ENCODE measurements at places on chromosomes 4 and X.

DNA sequence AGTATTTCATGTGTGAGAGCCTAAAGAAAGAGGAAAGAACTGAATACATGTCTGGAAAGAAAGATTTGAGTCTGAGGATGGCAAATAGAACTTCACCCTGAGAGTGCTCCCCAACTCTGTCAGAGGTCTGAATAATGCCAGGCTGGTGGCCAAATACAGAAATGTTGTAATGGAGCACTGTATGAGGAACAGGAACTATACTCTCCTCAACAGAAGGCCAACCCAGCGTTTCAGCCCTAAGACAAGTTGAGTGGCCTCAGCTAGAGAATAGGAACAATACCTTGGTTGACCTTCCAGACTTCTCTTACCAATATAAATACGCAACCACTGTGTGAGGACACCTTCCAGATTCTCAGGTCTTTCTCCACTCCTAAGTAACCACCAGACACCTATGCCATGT is 94.5 kb upstream of the STIM2 start:
- no peak for DNase-seq

DNA sequence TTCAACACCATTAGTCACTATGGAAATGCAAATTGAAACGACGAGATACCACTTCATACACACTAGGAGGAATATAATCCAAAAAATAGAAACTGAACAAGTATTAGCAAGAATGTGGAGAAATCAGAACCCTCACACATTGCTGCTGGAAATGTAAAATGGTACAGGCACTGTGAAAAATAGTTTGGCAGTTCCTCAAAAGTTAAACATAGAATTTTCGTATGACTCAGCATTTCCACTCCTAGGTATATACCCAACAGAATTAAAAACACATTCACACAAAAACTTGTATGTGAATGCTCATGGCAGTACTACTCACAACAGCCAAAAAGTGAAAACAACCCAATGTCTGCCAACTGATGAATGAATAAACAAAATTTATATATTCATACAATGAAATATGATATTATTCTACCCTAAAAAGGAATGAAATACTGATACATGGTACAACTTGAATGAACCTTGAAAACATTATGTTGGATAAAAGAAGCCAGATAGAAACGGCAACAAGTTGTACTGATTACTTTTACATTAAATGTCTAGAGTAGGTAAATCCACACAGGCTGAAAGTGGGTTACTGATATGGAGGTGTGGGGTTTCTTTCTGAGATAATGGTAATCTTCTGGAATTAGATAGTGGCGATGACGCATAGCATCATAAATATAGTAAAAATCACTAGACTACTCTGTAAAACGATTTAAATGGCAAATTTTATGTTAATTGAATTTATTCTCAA is 22.3 kb downstream of the TEC start:
- DNase-seq, result no peak

GRCh38 chr4:36237366-36238313 is 6.7 kb downstream of the ARAP2 start:
- DNase-seq, result no peak

- DNase-seq, result no peak
Measured at GRCh38 chr4:46441136-46441859, 51.4 kb upstream of the GABRA2 start.

DNA sequence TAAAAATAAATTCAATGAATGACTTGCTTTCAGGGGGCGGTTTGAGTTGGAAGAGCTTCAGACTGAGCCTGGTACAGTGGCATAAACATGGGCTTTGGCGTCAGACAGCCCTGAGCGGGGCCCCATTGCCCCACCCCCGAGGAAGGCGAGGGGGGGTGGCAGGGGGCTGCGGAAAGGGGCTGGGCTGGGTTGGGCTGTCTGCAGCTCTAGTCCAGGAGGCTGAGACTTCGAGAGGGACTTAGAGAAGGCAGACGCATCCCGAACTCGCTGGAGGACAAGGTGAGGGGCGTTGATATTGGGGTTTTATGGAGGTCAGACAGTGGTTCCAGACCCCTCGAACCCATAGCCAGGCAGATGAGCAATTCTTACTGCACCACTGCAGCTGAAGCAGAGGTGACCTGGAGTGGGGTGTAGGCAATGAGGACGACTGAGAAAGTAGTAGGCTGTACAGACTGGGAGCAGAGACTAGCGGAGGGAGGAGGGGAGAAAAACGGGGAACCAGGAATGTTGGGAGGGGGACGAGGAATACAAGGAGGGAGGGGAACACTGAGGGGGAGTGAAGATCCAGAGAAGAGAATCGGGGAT is at the start of gene MAGED2:
TSS of gene MAGED2 (plus strand) at position 222 of the 585 bp plus-strand sequence. CDS start 1,587 bp downstream, outside the sequence.
- no peak for DNase-seq

DNA sequence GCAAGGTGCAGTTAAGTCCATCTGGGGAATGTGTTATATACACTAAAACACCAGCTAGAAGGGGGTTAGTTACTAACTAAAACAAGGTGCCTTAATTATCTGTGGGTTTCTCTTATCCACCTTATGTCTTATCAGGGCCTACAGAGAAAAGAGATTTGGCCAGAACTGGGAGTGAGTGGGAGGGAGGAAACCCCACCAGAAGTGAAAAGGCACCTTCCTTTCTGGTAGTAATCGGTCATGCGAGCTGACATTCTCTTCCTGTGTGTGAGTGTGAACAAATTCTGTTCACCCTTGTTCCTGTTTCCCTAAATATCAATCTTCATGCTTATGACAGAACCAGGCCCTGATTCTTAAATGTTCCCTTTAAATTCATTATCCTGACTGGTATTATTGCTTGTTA is 43.5 kb downstream of the SRPX2 start:
- DNase-seq, result no peak

DNA sequence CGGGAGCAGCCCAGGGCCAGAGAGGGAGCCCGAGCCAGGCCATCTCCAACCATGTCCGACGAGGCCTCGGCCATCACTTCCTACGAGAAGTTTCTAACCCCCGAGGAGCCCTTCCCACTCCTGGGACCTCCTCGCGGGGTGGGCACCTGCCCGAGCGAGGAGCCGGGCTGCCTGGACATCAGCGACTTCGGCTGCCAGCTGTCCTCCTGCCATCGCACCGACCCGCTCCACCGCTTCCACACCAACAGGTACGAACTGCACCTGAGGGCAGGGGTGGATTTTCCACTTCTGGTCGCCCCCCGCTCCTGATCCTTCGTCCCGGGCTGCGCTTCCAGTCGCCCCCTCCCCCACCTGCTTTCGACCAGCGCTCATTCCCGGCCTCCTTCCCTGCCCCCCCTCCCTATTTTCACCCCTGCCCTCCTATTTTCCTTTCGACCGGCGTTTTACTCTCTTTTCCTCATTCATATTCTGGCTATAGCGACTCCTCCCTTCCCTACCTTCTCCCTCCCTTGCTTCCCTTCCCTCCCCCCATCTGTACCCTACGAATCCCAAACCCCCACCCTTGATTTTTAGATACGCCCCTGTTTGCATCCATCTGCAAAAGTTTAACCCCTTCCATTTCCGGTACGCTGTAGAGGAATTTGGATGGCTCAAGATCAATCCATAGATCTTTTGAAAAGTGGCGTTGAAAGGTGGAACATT is 633 bp downstream of the FAM199X start:
- no peak for DNase-seq

- DNase-seq, result no peak
Measured at GRCh38 chr4:97670703-97671269, 472.5 kb downstream of the STPG2 start.

DNA sequence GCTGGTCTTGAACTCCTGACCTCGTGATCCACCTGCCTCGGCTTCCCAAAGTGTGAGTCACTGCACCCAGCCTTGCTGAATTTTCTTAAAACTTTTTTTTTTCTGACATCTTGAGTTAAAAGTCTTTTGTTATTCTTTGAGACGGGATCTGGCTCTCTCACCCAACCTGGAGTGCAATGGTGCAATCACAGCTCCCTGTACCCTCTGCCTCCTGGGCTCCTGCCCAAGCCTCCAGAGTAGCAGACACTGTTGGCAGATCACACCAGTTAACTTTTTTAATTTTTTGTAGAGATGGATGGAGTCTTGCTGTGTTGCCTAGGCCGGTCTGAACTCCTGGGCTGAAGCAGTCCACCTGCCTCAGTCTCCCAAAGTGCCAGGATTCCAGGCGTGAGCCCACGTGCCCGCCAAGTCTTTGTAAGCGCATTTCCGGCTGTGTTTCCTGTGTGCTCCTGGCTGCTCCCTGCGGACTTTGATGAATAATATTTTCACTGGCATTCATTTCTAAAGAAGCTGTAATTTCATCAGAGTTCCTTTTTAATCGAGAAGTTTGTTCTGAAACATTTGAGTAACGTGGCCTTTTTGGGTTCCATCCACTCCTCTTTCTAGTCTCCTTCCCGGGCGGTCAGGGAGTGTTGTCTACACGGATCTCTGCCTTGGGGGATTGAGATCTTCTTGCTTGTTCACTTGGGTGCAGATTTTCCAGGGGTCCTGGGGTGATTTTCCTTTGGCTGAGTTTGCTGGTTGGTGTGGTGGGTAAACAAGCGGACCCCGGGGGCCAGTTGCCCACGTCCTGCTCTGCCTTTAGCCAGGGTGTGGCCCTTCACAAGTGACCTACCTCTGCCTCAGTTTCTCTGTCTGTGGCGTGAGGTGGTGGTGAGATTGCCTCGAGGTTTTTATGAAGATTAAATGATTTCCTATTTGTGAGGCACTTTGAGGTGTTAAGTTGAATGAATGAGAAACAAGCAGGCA is 44.4 kb downstream of the PCGF3 start:
- DNase-seq, result no peak

DNA sequence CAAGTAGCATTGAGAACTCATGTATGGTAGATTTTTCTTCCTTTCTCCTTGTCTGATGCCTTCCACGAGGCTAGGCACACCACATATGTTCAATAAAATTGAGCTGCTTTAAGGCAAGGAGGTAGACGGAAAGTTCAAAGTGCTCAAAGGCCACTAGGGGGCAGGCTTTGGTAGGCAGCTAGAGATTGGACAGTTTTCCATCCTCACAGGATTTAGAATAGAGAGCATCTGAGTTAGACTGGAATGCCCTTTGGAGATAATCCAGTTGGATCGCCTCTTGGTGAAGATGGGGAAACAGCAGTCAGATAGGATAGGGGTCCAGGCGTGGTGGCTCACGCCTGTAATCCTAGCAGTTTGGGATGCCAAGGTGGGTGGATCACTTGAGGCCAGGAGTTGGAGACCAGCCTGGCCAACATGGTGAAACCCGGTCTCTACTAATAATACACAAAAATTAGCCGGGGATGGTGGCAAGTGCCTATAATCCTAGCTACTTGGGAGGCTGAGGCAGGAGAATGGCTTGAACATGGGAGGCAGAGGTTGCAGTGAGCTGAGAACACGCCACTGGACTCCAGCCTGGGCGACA is 30.4 kb downstream of the ELF4 start:
- peak; percentile 19 for DNase-seq

GRCh38 chr4:149999485-150000074 is 78.7 kb upstream of the DCLK2 start:
- DNase-seq, result no peak

DNA sequence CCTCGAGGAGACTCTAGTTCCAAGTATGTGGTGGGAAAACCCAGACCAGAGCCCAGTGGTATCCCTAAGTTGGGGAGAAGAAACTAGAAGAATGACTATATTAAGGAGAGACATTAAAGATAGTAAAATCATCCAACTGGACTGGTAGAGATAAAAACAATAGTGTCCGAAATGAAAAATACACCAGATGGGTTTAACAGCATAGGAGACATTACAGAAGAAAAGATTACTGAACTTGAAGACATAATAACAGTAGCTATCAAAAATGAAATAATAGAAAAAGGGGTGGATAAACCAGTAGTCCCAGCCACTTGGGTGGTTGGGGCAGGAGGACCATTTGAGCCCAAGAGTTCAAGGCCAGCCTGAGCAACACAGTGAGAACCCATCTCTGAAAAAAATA is 31.9 kb downstream of the SMIM14 start:
- DNase-seq, result no peak

DNA sequence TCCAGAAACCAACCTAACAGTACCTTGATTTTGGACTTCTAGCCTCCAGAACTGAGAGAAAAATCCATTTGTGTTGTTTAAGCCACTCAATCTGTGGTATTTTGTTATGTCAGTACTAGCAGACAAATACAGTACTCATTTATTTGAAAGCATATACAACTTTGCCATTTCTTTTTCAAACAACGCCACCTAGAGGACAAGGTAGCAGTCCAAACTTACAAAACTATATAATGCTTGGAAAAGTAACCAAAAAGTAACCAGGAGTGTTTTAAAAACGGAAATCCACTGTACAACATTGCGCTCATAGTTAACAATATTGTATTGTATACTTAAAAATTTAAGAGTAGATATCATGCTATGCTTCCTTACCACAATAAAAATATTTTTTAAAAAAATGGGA is 37.0 kb upstream of the FGF13 start:
- DNase-seq, result no peak

GRCh38 chrX:150547375-150548115 is 20.9 kb upstream of the MTM1 start:
- DNase-seq, result no peak

Data from HS-27A (cell line).